HT1080 (cell line): ENCODE measurements at places on chromosomes 7 and 10. TPM values are rescaled to one million over a fixed set of nuclear protein-coding genes. Genes with fewer than 3 reads are reported as not detected.

Gene NPFFR1
- not detected in 2 replicates for total RNA-seq

DNA sequence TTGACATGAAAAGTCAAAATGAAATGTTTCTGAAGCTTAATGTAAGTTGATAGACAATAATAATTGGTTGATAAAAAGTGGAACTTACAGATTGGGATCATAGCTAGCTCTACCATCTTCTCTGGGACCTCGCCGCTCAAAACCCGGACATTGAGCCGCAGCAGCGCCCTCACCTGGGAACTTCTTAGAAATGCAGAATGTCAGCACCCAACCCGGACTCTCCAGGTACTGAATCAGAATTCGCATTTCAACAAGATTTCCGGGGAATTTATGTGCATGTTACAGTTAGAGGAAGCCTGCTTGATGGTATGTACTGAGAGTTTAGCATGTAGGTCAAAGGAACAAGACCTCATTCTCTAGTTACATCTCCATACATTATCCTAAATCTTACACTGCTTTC, 36.7 kb upstream of the ABLIM1 start:
- DNase-seq = no peak

- no peak for DNase-seq
These were observed 56.0 kb upstream of the DDC start for GRCh38 chr7:50621206-50621605.

DNA sequence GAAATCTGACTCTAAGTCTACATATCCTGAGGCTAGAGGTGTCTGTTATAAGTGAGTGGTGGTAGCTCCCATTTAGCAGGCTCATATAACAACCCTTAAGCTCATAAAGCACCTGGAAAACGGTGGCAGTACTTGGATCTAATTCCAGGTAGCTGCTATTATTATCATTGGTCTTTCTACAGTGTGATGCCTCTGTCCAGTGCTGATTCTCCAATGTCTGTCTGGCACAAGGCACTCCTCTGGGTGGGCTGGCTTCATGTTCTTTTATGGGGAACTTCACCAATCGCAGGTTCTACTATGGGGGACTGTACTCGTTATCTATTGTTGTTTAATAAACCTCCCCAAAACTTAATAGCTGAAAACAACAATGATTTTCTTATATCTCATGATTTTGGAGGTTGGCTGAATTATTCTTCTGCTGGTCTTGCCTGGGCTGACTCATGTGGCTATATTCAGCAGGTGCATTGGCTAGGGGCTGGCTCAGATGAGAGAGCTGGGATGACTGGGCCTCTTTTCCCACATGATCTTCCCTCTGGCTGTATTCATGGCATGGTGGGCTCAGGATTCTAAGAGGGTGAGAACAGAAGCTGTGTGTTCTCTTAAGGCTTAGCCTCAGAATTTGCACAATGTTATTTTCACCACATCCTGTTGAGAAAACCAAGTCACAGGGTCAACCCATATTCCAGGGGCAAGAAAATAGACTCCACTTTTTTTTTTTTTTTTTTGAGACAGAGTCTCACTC, 93.0 kb upstream of the PCGF5 start:
- DNase-seq = peak; percentile 79

Gene IGF2BP3
- total RNA-seq = 39.5 and 44.1 TPM in 2 replicates

DNA sequence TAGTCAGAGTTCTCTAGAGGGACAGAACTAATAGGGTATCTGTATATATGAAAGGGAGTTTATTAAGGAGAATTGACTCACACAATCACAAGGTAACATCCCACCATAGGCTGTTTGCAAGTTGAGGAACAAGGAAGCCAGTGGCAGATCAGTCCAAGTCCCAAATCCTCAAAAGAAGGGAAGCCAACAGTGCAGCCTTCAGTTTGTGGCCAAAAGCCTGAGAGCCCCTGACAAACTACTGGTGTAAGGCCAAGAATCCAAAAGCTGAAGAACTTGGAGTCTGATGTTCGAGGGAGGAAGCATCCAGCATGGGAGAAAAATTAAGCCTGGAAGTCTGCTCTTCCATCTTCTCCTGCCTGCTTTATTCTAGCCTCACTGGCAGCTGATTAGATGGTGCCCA, 1107.2 kb upstream of the CELF2 start:
- no peak for DNase-seq

GRCh38 chr10:6297522-6297921, 94.8 kb downstream of the PFKFB3 start:
- no peak for DNase-seq

GRCh38 chr7:55965805-55966421, 1.5 kb downstream of the NIPSNAP2 start:
- no peak for DNase-seq

- DNase-seq = no peak
These were observed 20.7 kb downstream of the FAM131B start for GRCh38 chr7:143341842-143342241.

Gene CYP2C18
- total RNA-seq = 0.05 TPM in 1 of 2 replicates, not detected in the other

DNA sequence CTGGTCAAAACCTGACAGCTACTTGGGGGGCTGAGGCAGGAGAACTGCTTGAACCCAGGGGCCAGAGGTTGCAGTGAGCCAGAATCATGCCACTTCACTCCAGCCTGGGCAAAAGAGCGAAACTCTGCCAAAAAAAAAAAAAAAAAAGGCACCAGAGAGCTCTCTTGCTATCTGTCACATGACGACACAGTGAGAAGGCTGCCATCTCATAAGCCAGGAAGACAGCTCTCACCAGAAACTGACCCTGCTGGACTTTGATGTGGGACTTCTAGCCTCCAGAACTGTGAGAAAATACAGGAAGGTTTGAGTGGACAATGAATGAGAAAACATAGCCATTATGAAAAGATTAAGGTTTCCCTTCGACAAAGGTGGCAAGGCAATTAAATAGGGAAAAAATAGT, 51.1 kb upstream of the KCNIP2 start:
- DNase-seq = no peak

GRCh38 chr7:108099713-108100112, 30.4 kb downstream of the LAMB4 start:
- DNase-seq = no peak

- no peak for DNase-seq
These were observed 38.4 kb downstream of the SYPL1 start for GRCh38 chr7:106073701-106074100.

- DNase-seq = no peak
These were observed 121.1 kb downstream of the C10orf90 start for GRCh38 chr10:126549344-126549743.

Gene GPR15LG
- total RNA-seq = not detected in 2 replicates

DNA sequence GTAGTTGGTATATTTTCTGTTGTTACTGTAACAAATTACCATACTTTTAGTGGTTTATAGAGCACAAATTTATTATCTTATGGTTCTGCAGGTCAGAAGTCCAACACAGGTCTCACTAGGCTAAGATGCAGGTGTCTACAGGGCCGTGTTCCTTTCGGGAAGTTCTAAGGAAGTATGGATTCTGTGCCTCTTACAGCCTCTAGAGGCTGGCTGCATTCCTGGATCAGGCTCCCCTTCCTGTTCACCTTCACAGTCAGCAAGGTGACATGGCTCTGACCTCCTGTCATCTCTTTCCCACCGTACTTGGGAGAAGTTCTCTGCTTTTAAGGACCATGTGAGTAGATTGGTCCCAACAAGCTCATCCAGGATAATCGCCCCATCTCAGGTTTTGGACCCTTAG, 37.3 kb downstream of the BMPR1A start:
- DNase-seq = no peak

Gene MKX
- 0.10 TPM in 1 of 2 replicates, not detected in the other for total RNA-seq

Gene CXCL12
- not detected in 2 replicates for total RNA-seq

GRCh38 chr10:101063050-101063525, 1.3 kb downstream of the KAZALD1 start:
- no peak for DNase-seq

DNA sequence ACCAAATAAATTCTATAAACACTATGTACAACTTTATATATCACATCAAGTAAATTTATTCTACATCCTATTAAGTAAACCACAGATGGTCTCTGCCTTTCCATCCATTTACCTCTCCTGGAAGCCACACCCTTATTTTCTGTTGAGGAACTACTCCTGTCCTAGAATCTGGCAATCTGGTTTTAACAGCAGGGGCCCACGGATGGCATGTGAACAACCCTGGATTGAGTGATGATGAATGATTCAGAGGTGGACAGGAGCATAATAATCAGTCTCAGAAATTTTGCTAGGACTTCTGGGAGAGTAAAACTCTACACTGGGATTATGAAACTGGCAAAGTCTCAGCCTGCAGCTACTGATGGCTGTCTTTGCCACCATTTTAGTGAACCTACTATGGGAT, 54.1 kb downstream of the CDK6 start:
- DNase-seq = no peak

Gene SLC12A9
- 19.9 and 27.4 TPM in 2 replicates for total RNA-seq

- no peak for DNase-seq
These were observed 197.4 kb upstream of the PRPS1L1 start for GRCh38 chr7:18225067-18225466.

DNA sequence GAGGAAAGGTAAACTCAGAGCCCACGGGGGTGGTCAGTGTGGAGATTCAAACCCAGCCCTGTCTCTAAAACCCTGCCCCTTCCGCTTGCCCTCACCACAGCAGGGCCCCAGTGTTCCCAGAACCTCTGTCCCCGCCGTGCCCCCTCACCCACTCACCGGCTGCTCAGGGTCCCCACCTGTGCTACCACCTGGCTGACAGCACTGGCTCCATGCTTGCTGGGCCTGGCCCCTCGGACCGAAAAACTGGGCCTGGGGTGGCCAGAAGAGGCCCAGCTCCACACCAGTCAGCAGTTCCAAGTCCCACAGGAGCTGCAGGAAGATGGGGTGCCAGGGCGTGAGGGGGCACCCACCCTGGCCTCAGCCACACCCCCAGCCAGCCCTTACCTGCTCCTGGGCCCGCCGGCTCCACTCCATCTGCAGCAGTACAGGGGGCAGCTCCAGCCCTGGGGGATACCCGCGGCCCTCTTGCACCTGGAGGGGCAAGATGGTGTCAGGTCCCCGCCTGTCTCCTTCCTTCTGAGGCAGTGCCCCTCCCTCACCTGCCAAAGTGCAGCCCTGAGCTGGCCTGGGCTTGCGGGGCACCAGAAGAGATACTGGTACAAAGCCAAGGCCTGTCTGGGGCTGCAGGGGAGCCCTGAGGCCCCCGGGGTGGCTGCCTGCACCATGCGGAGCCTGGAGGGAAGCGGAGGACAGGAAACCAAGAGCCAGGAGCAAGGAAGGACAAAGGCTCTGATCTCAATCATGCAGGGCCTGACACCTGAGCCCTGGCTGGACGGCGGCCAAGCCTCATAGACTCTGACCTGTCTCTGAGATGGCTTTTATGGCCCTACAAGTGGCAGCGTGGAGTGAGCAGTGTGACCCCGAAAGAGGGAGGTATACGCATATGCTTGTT, 11.7 kb downstream of the ATP6V1F start:
- no peak for DNase-seq

GRCh38 chr10:63498665-63499064, 22.5 kb upstream of the REEP3 start:
- DNase-seq = no peak

Gene LRRC18
- total RNA-seq = 0.59 and 0.70 TPM in 2 replicates

GRCh38 chr7:6476596-6477317, 29.0 kb upstream of the DAGLB start:
- DNase-seq = no peak

DNA sequence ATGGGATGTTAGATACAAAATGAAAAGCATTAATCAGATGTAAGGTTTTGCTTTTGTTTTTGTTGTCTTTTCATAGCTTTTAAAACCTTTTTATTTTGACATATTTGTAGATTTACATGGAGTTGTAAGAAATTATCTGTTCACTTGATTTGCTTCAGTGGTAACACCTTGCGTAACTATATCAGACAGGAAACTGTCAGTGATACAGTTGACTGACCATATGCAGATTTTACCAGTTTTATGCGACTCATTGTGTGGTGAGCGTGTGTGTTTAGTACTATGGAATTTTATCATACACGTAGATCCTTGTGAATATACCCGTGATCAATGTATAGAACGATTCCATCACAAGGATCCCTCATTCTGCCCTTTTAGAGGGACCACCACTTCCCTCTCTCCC, 701.4 kb downstream of the SUGCT start:
- DNase-seq = peak; percentile 40

Gene ATOH7
- not detected in 2 replicates for total RNA-seq

DNA sequence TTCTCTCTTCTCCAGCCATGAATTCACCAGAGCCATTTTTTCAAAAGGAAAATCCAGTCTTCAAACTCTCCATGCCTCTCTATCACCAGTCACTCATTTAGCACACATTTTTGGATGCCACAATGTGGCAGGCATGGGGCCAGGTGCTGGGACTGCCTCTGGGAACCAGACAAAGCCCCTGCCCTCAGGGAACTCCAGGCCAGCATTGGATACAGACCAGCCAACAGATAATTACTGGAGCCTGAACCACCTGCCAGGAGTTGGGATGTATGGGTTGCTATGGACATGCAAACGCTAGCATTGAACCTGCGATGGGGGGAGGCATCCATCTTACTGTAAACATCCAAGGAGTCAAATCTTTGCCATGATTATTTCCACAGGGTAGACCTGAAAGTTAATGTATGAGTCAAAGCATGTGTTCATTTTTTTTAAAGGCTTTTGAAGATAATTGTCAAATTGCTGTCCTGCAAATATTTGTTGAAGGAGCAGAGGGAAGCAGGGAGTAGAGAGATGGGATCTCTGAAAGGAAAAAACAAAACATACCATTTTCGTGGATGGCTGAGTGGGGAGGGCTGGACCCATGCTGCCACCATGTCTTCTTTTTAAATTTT, 43.2 kb downstream of the SRRM3 start:
- no peak for DNase-seq

DNA sequence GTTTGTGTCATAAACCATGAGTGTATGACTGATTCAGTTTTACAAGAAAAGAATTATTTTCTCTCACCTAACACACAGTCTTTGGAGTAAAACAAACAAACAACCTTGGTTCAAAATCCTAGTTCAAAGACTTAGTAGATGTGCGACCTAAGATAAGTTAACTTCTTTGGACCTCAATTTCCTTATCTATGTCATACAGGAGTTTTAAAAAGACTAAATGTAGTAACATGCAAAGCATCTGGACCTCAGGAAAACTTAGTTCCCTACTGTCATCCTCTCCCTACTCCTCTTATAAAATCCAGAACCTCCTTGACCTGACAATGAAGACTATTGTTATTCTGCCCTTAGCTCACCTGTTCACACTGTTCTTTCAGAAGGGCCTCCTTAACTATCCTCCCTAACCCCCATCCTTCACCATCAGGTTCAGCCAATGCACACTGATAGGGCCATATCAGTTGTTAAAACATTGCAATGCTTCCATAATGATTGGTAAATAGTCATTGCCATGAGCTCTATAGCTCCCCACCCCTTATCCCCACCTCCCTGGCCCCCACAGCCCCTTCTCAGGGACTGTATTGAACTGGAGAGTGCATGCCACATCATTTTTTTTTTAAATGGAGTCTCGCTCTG, 28.8 kb upstream of the CCNJ start:
- no peak for DNase-seq

GRCh38 chr7:131010029-131010716, 276.2 kb upstream of the KLF14 start:
- no peak for DNase-seq

GRCh38 chr10:92662848-92663247, 26.9 kb upstream of the HHEX start:
- DNase-seq = no peak

- no peak for DNase-seq
These were observed 57.5 kb downstream of the TRRAP start for GRCh38 chr7:98935811-98936210.
